Activated T-cell treated with anti-CD3 and anti-CD28 coated beads, Interleukin-2, amount 50 U/mL, for 24 hours (primary cell): ENCODE measurements at places on chromosomes 2 and 18.
A peak's percentile ranks its signal among the peaks of the same experiment; 100 is the strongest.

DNA sequence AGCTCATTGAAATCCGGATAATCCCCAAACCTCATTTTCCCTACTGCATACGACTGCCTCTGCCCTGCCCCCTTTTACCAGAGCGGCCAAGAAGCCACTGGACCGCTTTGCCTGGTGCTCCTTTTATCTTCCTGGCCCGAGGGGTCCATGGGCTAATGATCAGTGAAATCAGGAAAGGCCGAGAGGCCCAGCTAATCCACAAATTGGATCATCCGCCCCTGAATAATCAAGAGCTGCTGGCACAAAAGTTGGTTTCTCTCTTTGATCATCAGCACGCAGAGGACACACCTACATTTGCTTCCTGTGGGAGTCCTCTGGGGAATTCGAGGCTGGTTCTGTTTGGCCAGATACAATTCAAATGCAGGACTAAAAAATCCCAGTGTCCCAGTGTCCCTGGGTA lies 144.5 kb downstream of the INSIG2 start:
- DNase-seq: no peak

GRCh38 chr2:162677476-162677875 lies 161.1 kb downstream of the KCNH7 start:
- no peak for DNase-seq

DNA sequence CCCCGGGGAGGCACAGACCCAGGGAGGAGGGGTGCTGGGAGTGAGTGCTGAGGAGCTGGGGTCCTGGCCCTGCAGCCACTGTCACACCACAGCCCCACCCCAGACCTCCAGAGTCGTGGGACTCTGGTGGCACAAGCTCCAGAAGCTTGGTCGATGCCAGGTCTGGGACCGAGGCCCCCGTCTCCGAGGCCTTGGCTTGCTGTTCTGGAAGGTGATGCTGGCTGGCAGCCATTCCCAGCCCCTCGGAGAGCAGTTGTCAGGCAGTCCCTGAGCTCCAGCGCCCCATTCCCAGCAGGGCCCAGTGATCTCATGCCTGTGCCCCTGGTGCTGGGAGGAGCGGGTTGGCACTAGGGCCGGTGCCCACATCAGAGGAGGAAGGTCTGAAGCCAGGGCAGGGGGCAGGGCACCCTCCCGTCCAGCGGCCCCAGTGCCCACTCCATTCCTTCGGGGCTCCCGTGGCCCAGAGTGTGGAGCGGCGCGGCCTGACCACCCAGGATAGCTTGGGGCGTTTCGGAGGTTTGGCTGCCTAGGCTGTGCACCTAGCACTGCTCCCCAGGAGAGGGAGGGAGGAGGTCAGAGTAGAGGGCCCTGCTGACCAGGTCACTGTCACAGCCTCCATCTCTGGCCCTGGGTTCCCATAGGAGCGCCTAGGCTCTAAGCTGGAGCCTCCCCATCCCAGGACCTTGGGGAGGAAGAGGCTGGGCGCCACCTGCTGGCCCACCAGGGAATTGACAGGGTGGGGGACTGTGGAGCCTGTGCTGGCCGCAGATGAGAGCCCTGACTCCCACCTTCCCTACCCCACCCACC lies 16.8 kb upstream of the ALPI start:
- DNase-seq: peak; percentile 68

DNA sequence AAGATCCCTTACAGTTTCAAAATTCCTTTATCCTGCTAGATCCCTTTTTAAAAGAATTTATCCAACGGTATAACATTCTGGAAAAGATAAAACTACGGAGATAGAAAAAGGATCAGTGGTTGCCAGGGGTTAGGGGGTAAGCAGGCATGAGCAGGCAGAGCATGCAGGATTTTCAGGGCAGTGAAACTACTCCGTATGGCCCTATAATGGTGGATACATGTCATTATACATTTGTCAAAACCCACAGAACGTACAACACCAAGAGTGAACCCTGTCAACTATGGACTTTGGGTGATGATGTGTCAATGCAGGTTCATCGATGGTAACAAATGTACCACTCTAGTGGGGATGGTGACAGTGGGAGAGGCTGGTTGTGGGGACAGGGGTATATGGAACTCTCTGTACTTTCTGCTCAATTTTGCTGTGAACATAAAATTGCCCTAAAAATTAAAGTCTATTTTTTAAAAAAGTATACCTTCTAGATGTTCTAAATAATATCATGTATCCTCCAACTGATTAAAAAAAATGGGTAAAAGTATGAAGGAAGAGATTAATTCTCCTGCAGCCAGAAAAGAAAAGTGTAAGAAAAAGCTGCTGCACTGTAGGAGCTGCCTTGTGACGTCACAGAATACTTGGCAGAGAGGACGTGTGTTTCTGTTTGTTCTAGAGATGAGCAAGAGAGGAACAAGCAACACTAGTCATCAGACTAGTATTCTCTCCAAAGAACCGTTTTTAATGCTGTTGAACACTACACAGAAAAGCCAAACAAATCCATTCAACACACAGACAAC lies 23.6 kb downstream of the ANKRD44 start:
- no peak for DNase-seq

GRCh38 chr2:129467941-129468340 lies 511.5 kb upstream of the RAB6C start:
- no peak for DNase-seq

DNA sequence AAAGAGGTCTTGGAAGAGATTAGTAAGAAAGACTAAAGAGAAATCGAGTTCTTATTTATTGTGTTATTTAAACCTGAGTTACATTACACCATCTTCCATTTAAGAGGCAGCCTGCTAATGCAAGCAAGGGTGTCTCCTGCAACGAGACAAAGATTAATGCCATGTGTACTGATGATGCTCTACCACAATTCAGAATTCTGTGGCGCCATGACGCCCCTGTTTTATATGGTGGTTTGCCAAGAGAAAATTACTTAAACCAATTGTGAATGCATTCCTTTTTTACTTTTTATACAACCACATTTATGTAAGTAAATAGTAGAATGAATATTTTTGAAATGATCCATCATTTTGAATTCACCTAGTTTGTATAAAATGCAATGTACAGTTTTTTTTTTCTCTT lies 356.1 kb upstream of the ZEB2 start:
- DNase-seq: no peak

DNA sequence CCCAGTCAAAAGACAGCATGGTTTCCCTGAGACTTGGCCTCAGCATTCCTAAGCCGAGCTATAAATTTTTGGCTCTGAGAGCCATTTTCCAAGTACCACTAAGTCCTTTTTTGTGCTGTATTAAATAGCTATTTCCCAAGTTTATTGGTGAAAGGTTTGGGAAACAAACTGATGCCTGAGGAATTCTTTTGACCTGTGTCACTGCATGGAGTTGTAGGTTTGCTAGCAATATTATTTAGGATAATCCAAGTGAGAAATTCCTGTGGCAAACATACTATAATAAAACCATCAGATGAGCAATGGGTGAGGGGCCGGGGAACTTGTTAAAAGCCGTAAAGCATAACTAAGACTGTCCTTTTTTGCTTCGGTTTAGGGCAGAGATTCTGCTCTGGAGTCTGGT lies 28.4 kb downstream of the ARHGAP28 start:
- no peak for DNase-seq

DNA sequence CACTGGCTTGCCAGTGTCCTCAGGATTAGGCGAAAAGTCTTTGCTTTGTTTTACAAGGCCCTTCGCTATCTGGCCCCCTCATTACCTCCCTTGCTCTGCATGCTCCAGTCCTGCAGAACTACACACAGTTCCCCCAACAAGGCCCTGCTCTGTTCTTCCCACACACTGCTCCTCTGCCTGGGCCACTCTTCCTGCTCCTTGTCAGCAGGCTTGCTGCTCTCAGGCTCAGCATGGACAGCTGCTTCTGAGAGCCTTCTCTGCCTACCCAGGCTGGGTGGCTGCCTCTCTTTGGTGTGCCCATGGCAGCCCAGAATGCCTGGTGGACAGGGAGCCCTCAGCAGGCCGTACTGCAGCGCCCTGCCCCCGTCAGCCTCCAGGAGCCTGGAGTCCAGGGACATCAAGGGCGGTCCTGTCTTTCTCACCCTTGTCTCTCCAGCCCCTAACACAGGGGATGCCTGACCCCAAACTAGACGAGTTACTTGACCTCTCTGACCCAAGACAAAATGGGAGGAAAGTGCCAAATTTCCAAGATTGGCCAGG lies 111.1 kb downstream of the MSH2 start:
- no peak for DNase-seq

- DNase-seq: no peak
Measured at GRCh38 chr2:28982381-28982950, 1.4 kb downstream of the TOGARAM2 start.

DNA sequence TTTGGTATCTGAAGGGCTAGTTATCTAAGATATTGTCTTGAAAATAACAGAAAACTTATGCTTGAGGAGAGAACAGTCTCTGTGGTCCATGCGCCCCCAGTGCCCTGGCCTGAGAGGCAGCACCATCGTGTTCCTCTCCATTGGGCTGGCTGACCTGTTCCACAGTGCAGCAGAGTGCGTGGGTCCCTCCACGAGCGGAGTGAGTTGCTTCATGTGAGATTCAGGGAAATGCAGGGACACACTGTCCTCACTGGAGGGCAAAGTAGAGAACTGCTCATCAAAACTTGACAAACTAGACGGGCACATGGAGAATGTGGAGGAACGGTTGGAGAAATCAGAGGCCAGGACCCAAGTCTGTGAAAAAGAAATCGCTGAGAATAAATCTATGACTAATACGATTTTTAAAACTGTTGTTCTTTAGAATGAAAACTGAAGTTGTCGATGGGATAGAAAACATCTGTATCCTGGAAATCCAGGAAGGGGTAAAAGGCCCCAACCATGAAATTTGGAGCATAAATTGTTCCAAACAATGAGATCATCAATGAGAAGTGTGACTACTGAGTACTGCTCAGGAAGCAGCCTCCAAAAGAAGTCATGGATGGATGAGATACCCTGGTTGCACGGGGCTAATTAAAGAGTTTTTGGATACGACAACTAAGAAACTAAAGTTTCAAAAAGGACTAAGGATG lies 58.1 kb downstream of the REV1 start:
- no peak for DNase-seq

GRCh38 chr2:1480671-1481076 lies 67.4 kb downstream of the TPO start:
- peak; percentile 2 for DNase-seq

DNA sequence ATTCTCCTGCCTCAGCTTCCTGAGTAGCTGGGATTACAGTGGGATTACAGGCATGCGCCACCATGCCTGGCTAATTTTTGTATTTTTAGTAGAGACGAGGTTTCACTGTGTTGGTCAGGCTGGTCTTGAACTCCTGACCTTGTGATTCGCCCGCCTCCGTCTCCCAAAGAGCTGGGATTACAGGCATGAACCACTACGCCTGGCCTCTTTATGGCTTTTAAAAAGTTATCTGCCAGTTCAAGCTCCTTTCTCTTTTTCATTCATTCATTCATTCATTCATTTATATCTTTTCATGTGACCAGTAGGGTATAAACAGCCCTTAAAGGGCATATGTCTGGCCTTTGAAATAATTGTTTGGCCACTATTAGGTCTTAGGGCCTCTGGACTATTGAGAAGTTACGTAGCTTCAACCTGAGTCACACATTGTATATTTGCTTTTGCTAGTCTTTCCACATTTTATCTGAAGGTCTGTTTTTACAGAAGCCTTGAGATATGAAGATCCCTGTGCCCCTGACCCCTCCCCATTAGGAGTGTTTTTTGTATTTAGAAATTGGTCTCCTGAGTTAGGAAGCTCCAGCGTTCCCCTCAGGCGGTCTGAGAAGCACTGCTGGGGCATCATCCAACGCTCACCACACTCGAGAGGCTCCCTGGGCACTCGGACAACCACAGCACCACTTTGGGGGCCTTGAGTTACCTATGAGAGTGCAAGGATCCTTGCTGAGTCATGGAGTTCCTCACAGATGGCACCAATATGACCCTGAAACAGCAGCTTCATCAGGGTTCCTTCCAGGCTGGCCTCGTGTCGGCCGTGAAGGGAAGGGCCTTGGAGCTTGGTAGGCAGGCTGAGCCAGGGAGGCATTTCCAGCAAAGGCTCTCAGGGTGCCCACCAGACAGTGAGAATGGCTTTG lies 21.8 kb downstream of the FZD5 start:
- no peak for DNase-seq

GRCh38 chr18:58041633-58042032 lies 2.4 kb upstream of the NEDD4L start:
- DNase-seq: no peak

DNA sequence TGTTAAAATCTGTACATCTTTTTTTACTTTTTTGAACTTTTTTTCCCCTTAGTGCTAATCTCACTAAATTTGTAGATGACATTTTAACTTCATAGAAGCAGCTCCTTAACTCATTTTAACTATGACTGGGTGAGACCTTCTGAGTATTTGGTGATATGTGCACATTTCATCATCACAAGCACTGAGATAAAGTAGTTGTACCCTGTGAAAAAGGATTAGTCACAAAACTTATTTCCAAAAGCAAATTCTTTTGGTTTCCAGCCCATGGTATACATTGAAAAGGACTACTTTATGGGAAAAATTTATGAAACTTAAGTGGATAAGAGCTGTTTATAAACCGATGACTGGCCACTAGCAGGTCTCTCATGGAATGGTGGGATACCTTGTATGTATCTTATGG lies 581.5 kb downstream of the PLCL1 start:
- DNase-seq: no peak

GRCh38 chr2:196971574-196972279 lies 45.2 kb upstream of the PGAP1 start:
- no peak for DNase-seq

- DNase-seq: no peak
Measured at GRCh38 chr2:201580486-201580885, 62.8 kb downstream of the TMEM237 start.

GRCh38 chr2:147408357-147408756 lies 436.5 kb upstream of the ACVR2A start:
- no peak for DNase-seq

DNA sequence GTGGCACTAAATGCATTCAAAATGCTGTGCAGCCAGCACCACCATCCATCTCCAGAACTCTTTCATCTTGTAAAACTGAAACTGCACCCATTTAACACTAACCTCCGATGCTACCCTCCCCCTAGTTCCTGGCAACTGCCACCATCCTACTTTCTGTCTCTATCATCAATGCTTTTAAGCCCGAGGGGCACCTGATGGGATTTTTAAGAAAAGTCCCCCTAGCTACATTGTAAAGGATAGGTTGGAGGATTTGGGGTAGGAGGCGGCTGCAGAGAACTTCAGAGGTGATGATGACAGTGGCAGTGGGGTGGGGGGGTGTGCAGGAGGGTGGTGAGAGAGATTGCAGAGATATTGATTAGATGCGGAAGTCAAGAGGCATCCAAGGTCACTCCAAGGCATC lies 10.8 kb upstream of the YWHAQ start:
- no peak for DNase-seq
